NCI-H1436 (cell line): ENCODE measurements at places on chromosomes 7 and 10.

DNA sequence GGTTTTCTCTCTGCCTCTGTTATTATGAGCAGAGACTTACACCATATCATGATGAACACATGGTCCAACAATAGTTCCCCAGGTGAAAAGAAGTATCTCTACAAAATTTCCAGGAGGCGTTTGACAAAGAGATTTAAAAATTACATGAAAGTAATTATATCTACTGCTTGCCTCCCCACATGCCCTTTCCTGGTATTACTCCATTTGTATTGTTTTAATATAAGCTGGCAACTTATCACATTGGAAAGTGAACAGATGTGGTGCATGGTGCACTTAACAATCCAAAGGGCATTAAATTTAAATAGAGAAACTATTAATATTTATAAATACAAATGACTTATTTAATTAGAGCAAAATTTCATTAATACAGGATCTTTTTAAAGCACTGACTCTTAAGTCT, 638.2 kb downstream of the ANKRD7 start:
- DNase-seq: no peak

GRCh38 chr10:128914681-128915080, 552.4 kb upstream of the MGMT start:
- DNase-seq: no peak

DNA sequence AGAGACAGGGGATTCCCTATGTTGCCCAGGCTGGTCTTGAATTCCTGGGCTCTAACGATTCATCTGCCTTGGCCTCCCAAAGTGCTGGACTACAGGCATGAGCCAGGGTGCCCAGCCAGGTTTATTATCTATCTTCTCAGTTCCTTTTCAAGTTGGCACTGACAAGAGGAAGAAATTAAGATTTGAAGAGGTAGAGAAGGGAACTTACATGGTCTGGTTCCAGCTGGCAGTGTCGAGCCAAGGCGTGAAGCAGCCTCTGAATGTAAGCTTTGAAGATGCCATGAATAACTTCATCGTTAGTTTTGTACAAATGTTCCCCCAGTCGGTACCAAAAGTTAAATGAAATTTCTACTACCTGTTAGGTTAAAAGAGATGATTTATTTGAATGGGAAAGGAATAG, 57.7 kb downstream of the TNPO3 start:
- DNase-seq: no peak

DNA sequence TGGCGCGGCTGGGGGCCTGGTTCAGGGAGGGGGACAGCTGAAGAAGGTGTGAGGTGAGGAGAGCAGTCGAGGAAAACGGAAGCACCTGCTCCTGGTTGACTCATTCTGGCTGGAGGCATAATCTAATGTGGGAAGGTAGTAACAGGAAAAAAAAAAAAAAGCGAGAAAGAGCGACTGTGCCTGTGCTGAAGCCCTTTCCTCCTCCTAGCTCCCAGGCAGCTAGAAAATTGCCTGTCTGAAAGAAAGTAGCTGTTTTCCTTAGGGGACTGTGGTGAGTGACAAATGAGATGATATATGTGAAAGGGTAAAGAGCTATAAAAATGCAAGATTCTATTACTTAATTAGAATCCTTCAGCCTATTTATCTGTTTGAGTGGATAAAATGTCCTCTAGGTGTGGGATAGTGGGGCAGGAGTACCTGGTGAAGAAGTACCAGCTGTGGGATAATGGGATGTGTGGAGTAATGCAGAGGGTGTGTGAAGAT, 4.9 kb upstream of the MEST start:
- peak; percentile 10 for DNase-seq

DNA sequence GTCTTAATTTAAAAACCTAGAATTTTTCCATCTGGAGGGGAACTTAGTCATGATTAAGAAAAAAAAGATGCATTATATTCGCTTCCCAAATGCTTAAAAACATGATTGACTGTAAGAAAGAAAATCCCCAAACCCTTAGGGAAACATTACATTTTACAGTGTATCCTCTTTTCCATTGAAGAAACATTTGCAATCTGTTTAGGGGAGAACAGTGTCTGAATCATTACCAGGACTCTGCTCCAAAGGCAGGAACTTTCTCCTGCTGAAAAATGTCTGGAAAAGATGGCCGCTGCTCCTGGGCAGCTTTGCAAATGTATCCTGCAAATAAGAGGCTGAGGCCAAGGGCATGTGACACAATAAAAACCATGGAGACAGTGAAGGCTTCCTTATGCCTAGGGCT, 173.7 kb downstream of the BUB3 start:
- DNase-seq: no peak

GRCh38 chr10:49783645-49784044, 21.5 kb upstream of the OGDHL start:
- DNase-seq: no peak

DNA sequence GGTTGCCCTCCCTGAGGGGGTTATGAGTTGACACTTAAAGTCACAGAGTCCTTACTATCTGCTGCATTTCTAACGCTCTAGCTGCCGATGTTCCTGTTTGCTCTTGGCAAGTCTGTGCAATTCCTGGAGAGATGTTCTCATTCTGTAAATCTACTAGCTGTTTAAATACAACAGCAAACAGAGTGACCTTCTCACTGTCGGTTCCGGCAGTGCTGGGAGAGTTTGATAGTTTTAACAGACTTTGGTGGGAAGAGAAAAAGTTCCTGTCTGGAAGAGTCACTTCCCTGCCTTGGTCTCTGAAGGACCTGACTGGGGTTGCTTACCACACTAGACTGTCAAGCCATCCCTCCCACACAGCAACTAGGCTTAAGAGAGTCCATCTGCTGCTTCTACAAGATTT, 63.3 kb upstream of the ELMO1 start:
- DNase-seq: no peak
